HuH-7.5 (cell line): ENCODE measurements at places on chromosomes 2 and 18.

GRCh38 chr2:204108330-204108751 is 171.8 kb downstream of the ICOS start:
- peak; percentile 35 for DNase-seq

DNA sequence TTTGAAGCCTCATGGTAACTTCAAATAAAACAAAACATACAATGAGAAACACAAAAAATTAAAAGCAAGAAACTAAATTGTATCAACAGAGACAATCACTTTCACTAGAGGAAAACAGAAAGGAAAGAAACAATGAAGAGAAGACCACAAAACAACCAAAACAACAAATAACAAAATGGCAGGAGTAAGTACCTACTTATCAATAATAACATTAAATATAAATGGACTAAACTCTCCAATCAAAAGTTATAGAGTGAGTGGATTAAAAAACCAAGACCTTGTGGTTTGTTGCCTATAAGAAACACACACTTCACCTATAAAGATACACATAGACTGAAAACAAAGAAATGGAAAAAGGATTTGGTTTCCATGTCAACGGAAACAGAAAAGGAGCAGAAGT is 830.1 kb upstream of the TMEFF2 start:
- no peak for DNase-seq

DNA sequence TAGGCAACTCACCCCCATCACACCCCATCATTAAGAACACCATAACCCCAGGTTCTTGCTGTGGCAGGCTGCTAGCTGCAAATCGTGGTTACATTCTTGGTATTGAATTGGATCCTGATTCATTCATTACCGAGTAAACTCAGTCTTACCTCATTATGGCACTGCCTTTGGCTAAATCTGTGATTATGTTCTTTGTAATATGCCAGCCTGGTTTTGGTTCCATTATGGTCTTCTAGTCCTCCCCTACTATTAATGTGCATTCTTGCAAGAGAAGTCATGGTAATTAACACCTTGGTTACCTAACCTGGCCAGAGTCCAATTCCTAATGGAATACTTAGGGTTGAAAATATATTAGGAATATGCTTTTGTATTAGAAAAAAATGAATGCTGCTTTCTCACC is 258.9 kb upstream of the APCDD1 start:
- DNase-seq = no peak

GRCh38 chr2:96601382-96602292 is 36.5 kb downstream of the KANSL3 start:
- DNase-seq = peak; percentile 54

GRCh38 chr2:156580501-156580900 is 144.3 kb downstream of the GPD2 start:
- no peak for DNase-seq

DNA sequence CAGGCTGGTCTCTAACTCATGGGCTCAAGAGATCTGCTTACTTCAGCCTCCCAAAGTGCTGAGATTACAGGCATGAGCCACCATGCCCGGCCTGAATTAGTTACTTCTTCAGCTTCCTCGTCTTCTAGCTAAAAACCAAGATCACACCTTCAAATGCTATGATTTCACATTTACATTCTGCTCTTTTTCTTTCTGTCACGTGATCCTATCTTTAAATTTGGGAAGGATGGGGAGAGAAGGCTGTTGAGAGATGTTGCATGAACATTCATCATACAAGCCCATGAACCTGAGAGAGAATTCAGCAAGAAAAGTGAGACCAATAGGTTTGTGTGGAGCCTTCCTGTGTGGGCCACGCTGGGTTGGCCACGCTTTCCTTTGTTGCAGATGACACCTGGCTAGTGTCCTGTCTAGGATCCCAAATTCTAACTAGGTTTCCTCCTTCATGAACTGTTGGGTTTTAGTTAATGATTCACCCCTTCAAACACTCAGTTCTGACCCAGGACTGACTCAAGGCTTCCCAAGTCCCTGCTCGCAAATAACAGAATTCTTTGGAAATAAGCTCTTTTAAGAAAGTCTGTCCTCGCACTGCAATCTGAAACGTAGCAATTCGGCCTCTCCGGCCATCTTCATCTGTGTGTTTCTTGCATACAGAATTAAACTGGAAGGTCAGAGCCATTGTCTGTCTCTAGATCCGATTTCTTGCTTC is 57.3 kb upstream of the CREB1 start:
- no peak for DNase-seq
